Esophagus squamous epithelium (tissue), 5 donors: ENCODE measurements at places on chromosomes 2 and 18.

DNA sequence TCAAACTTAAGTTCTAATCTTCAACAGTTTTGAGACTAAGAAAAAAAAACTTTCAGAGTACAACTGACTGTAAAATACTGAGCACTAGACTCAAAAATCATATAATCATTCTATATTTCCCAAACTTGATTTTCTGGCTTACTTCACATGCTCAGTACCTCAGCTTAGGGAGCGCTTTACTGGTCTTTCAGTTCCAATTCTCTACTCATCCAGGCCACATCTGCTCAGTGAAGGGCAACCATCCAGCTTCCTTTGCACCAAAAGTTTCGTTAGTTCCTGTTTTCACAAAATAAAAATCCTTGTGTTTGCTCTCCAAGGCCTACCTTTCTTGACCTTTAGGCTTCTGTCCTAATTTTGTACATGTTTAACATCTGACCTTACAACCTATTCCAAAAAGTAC lies 287.6 kb upstream of the LRRTM1 start:
- DNase-seq = no peak

DNA sequence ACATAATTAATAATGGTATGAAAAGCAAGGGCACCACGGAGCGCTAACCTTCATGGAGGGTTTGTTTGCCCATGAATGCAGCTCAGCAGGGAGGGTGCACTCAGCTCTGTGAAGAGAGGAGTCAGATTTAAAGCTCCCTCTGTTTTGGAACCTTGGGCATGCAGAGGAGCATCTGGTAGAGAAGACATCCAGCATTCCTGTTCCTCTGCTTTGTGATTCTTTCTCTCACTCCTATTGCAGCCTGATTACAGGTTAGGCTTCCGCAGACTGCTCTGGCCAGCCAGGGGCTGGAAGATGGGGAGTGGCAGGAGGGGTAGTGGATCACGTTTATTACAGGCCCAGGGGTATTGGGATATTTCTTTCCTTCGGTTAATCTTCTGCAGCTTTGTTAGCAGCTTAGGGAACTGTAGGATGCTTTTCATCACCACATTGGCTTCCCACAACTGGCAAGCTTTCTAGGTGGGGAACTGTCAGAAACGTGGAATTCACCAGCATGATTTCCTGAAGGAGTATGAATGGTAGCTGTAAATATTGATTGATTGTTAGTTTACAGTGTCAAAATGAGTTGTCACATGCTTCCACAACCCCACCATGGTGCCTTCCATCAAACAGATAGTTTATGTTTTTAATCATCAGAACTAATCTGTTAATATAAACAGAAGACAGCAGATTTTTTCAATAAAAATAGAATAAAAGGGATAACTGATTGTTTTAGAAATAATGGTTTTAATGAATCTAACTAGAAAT lies 201.1 kb downstream of the VAPA start:
- no peak for DNase-seq

- DNase-seq = no peak
These were observed 29.3 kb upstream of the NFATC1 start for GRCh38 chr18:79366177-79367094.

- no peak for DNase-seq
These were observed 59.9 kb upstream of the REG3A start for GRCh38 chr2:79219383-79219988.

DNA sequence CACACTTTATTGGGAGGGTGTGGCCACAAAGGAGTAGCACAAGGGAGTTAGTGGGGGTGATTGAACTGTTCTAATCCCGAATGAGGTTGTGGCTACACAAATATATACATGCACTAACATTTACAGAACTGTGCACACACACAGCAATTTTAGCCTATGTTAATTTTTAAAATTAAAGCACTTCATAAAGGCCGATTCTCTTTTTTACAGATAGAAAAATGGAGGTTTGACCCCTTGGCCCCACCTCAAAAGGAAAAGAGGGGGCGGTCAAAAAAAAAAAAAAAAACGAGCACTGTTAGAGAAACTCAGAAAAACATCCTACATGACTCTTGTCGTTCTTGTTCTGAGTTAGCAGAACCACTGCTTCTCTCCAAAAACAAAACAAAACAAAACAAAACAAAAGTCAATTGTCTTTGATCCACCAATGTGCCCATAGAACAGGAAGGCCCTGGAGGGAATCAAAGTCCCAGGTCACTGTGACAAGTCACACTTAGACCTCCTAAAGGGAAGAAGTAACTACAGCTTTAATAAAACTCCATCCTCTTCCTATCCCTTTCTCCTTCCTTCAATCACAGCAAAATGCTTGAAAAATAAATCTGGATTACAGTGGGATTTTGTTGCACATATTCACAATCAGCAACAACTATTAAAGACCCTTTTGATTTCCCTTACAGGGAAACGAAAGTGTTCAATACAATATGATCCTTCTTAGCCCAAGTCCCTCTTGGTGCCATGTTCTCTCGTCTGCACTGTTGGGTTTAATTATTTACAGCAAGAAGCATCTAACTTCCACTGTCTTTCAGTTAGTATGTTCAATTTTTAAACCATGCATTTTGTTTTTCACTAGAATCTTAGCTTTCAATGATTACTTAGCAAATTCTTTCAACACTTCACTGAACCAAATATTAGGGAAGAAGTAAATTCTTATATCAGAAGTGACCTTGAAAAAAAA lies 16.6 kb downstream of the LRP2 start:
- DNase-seq = no peak

GRCh38 chr18:73893880-73894279 lies 253.8 kb downstream of the FBXO15 start:
- DNase-seq = no peak

- no peak for DNase-seq
These were observed 50.3 kb downstream of the SETBP1 start for GRCh38 chr18:44730803-44731529.

DNA sequence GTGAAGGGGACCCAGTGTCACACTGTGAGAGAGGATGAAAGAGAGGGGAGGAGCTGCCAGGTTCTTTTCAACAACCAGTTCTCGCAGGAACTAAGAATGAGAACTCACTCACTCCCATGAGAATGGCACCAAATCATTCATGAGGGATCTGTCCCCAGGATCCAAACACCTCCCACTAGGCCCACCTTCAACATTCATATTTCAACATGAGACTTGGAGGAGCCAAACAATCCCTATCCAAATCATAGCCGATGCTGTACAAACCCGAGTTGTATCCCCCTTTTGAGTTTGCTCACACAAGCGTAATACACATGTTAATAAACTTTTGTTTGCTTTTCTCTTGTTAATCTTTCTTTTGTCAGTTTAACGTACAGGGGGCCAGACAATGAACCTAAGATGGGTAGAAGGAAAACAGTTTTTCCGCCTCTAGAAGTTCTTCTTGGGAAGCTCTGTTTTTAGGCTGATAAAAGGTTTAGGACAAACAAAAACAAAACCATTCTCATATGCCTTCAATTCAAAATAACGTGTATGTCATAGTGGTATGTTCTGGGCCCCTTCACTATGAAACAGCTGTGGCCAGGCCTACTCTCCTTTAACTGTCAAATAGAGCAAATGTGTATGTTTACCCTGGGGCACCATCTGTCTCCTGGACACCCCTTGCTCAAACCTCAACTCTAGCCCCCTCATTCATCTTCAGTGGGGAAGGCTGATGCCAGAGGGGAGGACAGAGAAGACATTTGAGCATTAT lies 9.1 kb upstream of the TMEM37 start:
- no peak for DNase-seq

- DNase-seq = no peak
These were observed 7.3 kb upstream of the VAPA start for GRCh38 chr18:9906481-9906880.

GRCh38 chr18:44671914-44672313 lies 8.8 kb upstream of the SETBP1 start:
- no peak for DNase-seq

DNA sequence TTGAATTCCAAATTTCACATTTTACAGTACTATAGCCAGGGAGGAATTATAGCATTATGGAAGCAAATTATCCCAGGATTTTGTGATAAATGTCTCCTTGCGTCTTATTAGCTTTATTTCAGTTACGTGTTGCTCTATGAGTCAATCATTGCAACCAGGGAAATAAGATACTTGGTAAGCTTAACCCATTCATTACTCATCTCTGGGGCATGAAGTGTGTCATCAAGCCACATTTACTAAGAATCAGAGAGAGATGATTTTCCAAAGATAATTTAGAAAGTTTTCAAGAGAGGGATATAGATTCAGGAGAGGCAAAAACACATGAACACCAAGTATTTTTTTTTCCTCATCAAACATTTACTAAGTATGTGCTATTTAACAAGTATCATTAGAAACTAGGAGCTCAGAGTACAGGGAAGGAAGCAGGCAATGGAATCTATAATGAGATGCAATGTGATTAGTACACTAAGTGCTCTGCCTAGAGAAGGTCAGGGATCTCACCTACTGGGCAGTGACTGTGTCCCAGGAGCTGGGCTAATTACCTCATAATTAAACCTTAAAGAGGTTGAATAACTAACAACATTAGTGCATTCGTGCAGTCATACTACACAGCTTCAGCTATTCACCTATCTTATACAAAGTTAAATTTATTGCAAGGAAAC lies 217.8 kb upstream of the NXPH2 start:
- no peak for DNase-seq

DNA sequence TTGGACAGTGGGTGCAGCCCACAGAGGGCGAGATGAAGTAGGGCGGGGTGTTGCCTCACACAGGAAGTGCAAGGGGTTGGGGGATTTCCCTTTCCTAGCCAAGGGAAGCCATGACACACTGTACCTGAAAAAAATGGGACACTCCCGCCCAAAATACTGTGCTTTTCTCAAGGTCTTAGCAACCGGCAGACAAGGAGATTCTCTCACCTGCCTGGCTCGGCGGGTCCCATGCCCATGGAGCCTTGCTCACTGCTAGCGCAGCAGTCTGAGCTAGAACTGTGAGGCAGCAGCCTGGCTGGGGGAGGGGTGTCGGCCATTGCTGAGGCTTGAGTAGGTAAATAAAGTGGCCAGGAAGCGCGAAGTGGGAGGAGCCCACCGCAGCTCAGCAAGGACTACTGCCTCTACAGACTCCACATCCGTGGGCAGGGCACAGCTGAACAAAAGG lies 244.7 kb downstream of the NBAS start:
- no peak for DNase-seq

GRCh38 chr2:191347881-191348280 lies 102.7 kb downstream of the MYO1B start:
- DNase-seq = no peak

- DNase-seq = no peak
These were observed 31.3 kb upstream of the TMEM131 start for GRCh38 chr2:98026927-98027522.

DNA sequence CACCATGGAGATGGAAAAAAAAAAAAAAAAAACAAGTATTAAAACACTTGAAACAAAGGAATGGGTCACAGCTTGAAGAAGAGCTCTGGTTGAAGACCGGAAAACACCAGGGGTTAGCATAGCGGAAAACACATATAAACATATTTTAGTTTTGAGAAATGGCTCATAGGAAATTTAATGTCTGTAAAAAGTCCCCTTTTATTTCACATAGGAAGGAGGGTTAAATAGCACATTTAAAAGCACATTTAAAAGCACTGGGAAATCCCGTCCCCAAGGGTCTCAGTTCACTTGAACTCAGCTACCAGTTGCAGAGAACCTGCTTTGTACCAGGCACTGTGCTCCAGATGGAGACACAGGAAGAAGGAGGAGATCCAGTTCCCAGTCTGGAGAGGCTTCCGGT lies 65.5 kb downstream of the KCNE4 start:
- no peak for DNase-seq

GRCh38 chr2:154771664-154772284 lies 73.3 kb downstream of the KCNJ3 start:
- DNase-seq = no peak

GRCh38 chr2:148362144-148362796 lies 282.3 kb upstream of the EPC2 start:
- DNase-seq = no peak

DNA sequence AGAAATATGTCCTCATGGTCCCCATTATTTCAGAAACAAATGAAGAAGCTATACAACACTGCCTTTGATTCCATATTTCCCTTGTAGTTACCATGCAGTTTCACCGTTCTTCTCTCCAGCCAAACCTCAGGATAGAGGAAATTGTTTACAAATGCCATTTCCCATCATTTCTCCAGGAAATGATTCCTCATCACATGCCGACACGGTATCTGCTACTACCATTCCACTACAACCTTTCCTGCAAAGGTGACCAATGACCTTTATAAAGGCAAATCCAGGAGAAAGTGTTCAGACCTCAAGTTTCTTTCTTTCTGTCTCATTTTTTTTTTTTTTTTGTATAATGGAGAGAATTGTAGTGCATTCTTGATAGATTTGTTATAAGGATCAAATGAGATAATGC lies 460.8 kb upstream of the CDH20 start:
- no peak for DNase-seq

DNA sequence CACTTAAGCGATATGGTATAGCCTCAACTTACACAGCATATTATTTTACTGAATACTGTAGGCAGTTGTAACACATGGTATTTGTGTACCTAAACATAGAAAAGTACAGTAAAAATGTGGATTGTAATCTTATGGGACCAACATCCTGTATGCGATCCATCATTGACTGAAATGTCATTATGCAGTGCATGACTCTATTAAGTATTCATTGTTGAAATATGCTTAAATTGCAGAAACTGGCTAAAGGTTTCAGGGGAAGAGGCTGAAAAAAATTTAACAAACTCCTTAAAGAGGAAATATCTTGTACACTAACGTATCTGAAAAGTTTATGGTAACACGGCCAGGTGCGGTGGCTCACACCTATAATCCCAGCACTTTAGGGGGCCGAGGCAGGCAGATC lies 214.1 kb upstream of the PARD3B start:
- no peak for DNase-seq

DNA sequence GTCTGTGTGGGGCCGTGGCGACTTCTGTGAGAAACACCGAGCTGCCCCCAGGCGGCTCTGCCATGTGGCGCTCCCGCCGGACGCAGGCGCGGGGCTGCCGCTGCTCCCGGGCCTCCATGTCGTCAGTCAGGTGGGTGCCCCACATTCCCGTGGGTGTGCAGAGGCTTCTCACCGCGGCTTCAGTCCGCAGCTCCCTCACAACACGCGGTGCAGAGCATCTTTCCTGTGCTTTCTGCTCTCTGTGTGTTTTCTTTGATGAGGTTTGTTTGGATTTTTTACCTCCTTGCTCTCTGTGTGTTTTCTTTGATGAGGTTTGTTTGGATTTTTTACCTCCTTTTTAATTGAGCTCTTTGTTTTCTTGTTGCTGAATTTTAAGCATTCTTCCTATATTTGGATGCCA lies 13.0 kb downstream of the AQP12A start:
- DNase-seq = no peak

- DNase-seq = no peak
These were observed 32.8 kb downstream of the SRBD1 start for GRCh38 chr2:45578056-45578843.
